ENCODE measurements at places on chromosomes 3 and 15.

GRCh38 chr3:58332575-58333188, at the start of gene PXK:
Gene PXK, plus strand, starts transcription at chr3:58332892. Its CDS starts 97 bp downstream, at chr3:58332989.
- peak; percentile 88 for DNase-seq

DNA sequence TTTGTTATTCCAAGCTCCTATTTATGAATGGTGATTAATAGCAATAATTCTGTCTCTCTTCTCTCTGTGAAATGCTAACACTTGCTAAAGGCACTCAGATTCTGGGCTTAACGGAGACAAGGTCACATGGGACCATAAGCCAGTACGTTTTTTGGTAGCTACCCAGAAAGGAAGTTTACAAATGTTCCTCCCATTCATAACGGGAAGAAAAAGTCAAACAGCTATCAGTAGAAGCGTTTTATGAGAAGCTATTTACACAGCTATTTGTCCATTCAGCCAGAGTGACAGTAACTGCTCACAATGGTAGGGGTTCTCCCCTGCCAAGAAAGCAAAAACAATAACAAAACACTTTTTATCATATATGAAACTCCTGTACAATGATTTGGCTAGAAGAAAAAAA, 51.5 kb downstream of the ZMAT3 start:
- no peak for DNase-seq

- peak; percentile 23 for DNase-seq
These were observed 90.2 kb downstream of the ANP32A start for GRCh38 chr15:68730471-68730919.

DNA sequence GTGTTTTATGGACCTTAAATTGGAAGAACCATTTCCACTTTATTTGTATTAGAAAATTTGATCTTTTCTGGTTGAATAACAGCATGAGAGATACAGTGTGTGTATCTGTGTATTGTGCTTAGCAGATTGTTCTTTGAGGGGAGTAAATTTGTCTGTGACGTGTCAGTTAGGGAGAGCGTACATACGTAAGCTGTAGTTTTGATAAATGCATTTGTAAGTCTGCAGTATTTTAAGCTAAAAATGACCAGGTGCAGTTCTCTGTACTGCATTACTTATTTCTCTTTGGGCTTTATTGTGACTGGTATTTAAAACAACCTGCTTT, 264.8 kb downstream of the ROBO2 start:
- no peak for DNase-seq

- DNase-seq = no peak
These were observed 181.3 kb downstream of the SNRPN start for GRCh38 chr15:25136119-25136518.

DNA sequence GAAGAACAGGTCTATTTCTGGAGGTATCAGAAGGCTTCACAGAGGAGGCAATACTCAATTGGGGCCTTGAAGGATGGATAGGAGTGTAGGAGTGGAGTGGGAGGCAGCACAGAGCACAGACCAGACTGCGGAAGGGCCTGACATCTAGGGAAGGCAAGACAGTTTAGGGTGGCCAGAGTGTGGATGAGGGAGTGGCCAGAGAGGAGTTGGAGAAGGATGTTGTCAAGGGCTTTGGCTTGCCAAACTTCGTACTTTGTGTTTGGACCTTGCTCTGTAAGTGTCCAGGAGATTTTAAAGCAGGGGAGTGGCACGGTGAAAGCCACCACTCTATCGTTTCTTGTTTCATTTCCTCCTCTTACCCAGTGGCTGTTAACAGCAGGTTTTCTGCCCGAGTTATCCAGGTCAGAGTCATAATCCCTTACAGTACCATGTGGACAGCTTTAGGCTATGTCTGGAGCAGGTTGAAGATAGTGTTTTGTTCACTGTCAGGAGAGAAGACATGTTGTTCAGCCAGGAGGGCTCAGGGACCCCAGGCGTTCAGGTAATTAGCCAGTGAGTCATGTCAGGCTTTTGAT, 12.3 kb downstream of the SMAD3 start:
- no peak for DNase-seq

GRCh38 chr15:55970286-55970685, 23.1 kb downstream of the NEDD4 start:
- no peak for DNase-seq

GRCh38 chr15:96381463-96381862, 51.0 kb downstream of the NR2F2 start:
- no peak for DNase-seq

DNA sequence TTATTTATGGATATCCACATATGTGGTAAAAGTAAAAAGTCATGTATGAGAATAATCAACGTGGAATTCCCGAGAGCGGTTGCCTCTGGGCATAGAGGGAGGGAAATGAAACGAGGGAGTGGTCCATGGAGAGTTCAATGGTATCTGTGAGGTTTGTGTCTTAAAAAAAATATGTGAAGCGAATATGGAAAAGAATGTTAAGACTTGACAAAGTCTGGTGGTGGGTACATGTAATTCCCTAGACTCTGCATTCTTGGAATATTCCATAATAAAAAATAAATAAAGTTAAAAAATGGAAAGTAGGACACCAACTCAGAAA, 28.4 kb downstream of the FAM43A start:
- DNase-seq = no peak

DNA sequence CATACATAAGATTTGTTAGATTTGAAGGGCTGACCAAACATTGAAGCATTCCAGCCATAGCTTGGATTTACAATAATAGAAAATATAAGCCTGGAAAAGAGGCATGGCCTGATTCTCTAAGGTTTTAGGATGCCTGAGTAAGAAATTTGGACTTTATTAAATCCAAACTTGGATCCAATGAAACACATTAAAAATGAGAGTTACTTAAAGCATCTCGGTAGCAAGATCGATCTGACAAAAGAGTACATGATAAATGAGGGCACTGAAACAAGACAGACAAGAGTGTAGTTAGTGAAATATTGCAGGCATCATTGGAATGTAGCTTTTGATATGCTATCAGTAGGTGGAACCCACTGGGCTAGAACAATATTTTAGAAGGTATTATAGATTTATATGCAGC, 855.7 kb upstream of the DPPA4 start:
- no peak for DNase-seq

DNA sequence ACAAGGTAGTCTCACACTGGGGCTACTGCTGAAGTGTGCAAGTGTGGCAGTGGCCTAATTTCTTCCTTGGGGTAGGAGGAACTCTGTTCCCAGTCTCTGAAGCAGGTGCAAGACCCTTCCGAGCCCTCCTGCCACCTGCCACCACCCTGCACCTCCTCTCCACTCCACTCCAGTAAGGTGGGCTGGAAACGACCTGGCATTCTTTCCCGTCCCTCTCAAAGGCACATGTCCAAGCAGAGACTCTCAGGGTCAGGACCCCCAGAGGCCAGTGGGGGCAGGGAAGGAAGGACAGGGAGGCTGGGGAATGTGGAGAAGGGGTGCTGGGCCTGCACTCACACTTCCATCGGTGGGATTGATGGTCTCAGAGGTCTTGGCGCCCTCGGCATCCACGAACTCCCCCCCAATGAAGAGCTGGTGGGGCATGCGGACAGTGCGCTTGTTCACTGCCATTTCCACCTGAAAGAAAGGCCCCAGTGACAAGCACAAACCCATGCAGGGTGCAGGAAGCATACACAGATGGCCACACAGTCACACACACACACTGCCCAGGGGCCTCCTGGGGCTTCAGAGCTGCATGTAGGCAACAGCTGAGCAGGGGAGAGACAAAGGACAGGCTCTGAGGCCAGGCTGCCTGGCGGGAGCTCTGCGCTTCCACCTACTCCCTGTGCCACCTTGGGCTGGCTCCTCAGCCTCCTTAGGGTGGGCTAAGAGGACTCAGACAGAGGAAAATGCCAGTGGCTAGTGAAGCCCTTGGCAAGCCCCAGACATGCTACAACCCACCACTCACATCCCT, 43.8 kb downstream of the ALDH1L1 start:
- DNase-seq = no peak

DNA sequence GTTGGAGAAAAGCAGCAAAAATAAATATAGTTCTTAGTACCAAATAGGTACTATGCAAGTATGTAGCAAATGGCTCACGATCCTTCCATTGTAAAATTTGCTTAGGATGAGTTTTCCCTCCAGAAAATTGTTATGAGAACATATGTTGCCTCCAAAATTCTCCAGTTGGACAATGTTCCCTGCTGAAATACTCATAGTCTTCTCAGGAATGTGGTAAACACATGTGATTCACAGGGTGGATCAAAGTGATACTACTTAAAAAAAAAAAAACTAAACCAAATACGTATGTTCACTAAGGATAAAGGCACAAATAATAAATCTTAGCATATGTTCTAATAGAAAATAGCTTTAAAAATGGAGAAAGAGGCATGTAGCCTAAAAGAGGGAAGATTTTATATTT, 84.3 kb upstream of the ZNF385D start:
- DNase-seq = no peak

- no peak for DNase-seq
These were observed 101.5 kb upstream of the SLC6A6 start for GRCh38 chr3:14300721-14301399.

- DNase-seq = no peak
These were observed 96.6 kb upstream of the AGTR1 start for GRCh38 chr3:148600902-148601765.

- DNase-seq = no peak
These were observed 48.4 kb upstream of the CCK start for GRCh38 chr3:42314411-42314810.

DNA sequence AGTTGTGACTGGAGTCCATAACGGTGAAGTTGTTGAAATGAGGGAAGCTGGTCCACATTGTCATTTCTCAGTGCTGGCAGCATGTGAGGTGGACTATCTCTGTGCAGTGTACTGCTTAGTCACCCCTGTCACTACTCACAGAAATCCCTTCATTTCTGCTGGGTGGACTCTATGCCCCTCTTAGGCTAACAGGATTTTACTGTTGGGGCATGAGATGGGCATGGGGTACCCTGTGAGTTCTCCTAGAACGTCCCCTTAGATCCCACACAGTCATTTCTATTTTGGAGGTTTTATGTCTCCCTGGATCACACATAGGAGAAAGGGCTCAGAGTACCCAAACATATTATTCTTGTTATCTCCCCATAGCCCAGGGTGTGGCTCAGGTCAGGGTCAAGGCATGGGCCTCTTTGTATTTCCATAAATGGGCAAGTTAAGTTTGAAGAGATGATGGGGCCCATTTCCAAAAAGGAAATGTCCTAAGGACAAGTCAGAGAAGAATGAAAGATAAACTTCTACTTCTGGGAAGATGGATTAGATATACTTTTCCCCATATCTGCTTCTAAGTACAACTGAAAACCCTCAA, 15.2 kb downstream of the P2RY1 start:
- no peak for DNase-seq

GRCh38 chr15:73994912-73995622, 551 bp downstream of the PML start:
- DNase-seq = no peak

- DNase-seq = peak; percentile 9
These were observed 117.8 kb upstream of the KCNH8 start for GRCh38 chr3:19030522-19030839.

- DNase-seq = no peak
These were observed 30.5 kb downstream of the GRK7 start for GRCh38 chr3:141793476-141794260.

DNA sequence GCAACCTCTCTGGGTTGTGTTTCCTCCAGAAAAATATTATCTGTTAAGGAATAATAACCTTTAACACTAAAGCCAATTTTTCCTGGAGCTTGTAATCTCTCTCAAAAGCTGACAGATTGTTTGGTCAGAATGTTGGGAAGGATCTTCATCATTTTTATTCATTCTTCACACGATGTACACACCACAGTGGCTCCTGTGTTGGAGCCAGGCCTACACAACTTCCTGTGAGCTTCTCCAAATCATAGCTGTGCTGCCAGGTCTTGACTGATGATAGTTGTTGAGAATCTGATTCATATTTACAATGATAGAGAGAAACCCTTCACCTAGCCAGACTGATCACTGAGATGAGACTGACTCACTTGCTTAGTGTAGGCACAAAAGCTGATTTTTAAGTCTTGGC, 151.0 kb upstream of the ROBO2 start:
- DNase-seq = no peak

GRCh38 chr3:43372809-43373559, 86.6 kb downstream of the SNRK start:
- DNase-seq = no peak

DNA sequence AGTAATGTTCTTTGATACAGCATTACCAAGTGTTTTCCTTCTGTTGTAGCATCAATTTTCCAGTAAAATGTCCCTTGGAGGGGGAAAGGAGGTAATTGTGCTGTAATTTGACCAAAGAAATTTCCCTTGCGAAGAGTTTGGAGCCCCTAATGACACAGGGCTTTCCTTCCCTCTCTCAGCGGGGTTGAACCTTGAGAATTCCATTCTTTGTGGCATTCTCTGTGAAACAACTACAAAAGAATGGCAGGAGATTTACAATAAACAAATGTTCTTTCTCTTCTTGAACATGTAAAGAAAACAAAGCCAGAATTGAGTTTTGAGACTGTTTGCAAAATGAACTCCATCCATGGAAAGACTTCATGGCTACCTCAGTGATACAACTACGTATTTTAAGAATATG, 53.4 kb downstream of the SIDT1 start:
- no peak for DNase-seq

- DNase-seq = no peak
These were observed 6.4 kb downstream of the PLEKHO2 start for GRCh38 chr15:64847876-64848716.

DNA sequence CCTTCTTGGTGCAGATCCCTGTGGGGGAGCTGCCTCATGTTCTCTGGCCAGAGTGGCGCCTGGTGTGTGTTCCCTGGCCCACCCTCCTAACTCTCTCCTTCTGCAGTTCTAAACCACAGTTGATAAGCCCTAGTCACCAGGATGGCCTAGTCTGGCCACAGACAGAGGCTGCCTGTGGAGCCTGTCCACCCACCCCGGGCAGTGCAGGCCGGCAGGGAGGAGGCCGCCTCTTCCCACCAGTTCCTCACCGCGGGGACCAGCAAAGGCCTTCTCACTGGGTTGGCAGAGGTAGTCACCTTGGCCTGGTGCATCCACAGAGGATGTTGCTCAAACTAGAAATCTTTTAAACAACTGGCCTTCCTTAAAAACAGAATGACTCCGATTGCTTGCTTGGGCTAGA, 276.4 kb upstream of the TTC14 start:
- no peak for DNase-seq

- no peak for DNase-seq
These were observed 1.0 kb upstream of the RYR3 start for GRCh38 chr15:33309602-33310276.

DNA sequence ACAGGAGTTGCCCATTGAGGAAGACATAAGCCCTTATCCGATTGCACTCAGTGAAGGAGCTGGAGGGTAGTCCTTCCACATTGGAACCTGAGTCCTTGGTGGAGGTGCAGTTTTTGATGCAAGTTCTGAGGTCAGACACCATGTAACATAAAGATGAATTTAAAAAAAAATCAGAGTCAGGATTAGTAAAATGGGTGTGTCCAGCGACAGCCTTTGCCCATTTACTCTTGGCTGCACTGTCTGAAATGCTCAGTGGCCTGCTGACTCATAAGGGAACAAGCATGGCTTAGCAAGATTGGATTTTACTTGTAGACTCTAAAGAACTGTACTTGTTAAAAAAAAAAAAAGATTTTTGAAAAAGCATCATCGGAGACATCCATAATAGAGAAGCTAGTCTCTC, 241.1 kb upstream of the TOPAZ1 start:
- no peak for DNase-seq

GRCh38 chr15:58440922-58441321, 9.1 kb downstream of the LIPC start:
- DNase-seq = no peak

Data from stimulated activated naive CD8-positive, alpha-beta T cell treated with anti-CD3 and anti-CD28 coated beads, Interleukin-15, amount 100 ng/mL, for 72 hours (primary cell).